ENCODE measurements at places on chromosomes 3 and 15.

- no peak for DNase-seq
Measured at GRCh38 chr15:89364341-89364740, 29.7 kb upstream of the POLG start.

DNA sequence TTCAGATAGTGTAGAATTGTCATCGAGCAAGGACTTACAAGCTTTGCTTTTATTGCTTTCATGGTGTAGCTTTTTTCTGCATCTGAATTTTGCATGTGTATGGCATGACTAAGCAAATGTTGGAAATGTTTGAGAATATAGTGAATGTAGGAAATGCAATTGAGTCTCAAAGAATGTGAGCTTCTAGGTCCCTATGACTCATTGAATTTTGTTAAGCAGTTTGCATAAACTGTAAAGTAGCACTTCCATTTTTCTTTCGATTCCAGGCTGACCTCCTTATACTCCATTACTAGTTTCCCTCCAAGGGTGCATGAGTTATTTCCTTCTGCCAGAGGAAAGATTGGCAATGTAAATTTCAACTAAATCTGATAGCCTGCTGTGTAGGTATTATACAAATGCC, 619.2 kb downstream of the DIPK2A start:
- DNase-seq: peak; percentile 67

DNA sequence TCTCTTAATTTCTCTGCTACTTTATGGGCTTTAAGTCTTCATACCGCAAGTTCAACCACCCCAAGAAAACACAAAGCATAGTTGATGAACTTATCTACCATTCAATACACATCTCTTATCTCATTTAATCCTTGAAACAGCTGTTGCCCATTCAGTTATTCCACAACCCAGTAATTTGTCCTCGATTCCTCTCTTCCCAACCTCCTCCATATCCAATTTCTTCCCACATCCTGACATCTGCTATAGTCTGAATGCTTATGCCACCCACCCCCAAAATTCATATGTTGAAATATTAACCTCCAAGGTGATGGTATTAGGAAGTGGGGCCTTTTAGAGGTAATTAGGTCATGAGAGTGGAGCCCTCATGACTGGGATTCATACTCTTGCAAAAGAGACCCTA, 345.4 kb downstream of the ERC2 start:
- DNase-seq: peak; percentile 89

GRCh38 chr3:25153561-25153960, 274.5 kb upstream of the RARB start:
- DNase-seq: no peak

DNA sequence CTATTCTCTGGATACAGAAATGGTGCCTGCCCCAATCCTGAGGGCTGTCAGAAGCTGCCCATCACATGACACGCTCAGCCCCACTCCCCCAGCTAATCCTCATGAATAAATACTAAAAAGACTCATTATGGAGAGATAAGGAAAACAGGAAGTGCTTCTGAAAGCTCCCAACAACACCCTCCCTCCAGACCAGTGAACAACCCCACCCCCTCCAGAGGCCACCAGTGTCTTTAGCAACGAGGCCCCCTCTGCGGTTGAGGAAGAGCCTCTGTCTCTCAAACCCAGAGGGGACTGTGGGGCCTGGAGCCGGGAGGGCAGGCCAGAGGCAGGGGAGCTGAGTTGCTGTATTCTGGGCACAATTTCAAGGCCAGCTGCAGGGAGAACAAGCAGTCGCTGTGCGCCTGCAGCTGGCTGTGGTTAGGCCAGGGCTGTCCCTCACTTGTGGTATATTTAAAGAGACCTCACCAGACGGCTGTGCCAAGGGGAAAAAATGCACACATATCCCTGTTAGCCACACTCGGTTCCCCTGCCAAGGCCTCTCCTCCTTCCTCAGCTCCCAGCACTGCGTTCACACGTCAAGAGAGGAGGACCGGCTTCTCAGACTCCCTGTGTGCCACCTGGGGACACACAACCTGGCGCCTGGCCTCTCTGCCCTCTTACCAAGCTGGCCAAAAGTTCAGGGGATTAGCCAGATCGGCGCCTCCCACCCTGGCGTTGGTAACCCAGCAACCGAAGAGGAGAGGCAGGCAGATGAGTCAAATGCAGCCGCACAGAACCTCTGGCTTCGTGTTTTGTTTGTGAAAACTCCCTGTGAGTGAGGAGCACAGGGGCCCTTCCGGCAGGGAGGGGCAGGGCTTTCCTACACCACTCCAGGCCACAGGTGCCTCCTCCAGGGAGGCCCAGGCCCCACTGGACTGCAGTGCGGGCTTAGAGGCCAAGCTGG, 101.2 kb upstream of the ETV5 start:
- peak; percentile 84 for DNase-seq

GRCh38 chr3:48157202-48157840, 30.9 kb downstream of the CDC25A start:
- no peak for DNase-seq

GRCh38 chr3:167798443-167798842, 62.9 kb downstream of the SERPINI1 start:
- DNase-seq: no peak

GRCh38 chr3:190122198-190122771, 1.6 kb upstream of the P3H2 start:
- peak; percentile 60 for DNase-seq

GRCh38 chr3:37531066-37531720, 330.5 kb upstream of the CTDSPL start:
- no peak for DNase-seq

DNA sequence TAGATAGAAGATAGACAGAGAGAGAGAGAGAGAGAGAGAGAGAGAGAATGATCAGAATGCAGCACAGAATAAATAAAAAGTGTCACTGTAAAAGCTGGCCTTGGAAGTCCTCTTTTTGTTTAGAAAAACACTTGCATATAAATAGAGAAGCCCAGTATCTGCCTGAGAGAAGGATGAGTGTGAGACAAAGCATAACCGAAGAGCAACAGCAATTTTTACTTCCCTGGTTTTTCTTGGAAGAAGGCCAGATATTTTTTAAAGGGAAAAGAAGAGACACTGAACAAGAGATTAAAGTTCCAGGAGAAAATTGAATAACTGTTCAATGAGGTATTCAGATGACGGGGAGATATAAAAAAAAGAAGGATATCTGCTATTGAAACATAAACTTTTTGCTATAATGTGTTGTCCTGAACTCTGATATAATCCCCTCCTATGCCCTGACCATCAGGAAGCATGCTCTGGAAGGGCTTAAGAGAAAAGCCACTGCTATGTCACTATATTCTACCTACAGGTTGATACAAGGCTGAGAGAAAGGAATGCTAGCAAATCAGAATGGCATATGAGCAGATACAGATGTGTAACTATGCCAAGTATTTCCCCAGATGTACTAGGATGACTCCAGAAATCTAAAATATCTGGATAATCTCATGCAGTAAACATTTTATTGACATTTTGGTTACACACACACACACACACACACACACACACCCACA, 358.9 kb downstream of the RBMS3 start:
- DNase-seq: peak; percentile 9

DNA sequence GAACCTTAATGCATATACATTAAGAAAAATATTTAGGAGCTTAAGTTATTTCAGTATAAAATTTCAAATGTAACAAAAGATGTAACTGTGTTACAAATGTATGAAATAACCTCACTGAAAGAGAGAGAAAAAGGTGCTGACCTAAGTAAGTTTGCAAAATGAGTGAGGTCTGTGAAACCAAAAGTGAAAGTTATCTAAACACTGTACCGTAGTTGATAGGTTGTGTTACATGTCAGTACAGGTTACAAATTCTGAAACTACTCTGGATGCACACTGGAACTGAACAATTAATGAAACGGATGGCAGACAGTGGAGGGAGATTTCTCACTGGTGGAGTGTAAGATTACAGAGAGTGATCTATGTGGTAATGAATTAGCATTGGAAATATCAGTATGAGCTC, 420.7 kb downstream of the ZNF385D start:
- no peak for DNase-seq

DNA sequence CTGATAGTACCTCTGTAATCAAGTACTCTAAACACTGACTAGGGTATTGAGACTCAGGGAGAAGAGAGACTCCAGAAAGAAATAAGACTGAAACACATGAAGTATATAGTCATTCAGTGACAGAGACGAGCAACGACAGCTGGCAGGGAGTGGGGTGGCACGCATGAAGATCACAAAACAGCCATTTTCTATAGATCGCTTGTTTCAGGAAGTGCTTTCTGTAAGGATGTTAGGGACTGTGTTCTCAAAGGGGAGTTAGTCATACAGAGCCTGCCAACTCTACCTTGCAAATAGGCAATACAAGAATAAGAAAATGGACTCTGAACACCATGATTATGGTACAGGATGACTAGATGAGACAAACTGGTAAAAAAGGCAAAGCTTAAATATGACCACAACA, 139.5 kb downstream of the TBL1XR1 start:
- DNase-seq: no peak

GRCh38 chr3:64808061-64808460, 120.3 kb upstream of the ADAMTS9 start:
- no peak for DNase-seq

DNA sequence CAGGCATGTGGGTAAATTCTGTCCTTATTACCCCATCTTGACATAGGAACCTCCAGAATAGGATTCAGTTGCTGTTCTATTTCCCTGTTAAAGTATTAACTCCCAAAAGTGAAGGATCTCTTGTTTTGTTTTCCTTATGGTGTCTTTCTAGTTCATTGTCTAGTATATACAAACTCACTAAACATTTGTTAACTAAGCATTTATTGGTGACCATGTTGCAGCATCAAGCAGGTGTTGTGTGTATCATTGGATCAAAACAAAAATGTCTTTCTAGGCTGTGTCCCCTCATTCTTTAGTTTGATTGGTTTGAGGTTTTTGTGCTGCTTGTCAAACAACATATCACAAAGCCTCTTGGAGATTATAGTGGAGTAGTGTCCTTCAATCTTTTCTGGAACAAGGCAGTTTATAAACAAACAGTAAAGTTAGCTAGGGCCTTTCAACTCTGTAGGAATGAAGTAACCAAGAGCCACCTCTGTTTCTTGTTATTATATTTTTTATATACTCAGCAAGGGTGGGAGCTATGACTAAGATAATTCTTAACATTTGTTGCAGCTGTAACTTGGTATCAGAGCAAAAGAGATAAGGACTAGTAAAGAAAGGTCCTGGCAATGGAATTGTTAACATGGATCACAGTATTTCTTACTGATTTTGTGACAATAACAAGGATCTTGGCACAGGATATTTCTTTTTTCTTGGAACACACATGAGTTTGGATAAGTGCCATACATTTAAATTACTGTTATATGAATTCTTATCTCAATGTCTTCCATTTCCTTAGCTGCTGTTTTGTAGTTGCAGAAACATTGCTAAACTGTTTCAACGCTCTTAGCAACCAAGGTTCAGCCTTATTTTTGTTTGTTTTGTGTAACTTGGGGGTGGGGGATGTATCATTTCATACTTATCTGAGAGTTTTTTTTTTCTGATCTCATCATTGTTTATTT, 49.3 kb downstream of the TMOD3 start:
- DNase-seq: peak; percentile 13

- DNase-seq: no peak
Measured at GRCh38 chr3:157233923-157234322, 74.0 kb upstream of the CCNL1 start.
